Upper lobe of right lung (tissue), 1 donor: ENCODE measurements at places on chromosomes 12 and 14.

GRCh38 chr12:92729773-92730305 is 27.1 kb downstream of the PLEKHG7 start:
- DNase-seq = no peak

DNA sequence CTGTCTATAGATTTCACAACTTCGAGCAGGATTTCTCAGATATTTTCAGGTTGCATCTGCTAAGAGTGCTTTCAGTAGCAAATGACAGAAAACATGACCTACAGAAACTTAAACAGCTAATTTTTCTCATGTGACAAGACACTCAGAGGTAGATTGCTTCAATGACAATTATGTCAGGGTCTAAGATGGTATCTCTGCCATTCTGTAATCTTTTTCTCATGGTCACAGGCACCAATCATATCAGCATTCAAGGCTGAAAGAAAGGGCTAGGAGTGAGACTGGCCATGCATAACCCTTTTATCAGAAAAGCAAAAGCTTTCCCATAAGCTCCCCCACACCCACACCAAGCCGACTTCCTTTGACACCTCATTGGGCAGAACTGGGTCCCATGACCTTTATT is 450.5 kb upstream of the FAR2 start:
- no peak for DNase-seq

DNA sequence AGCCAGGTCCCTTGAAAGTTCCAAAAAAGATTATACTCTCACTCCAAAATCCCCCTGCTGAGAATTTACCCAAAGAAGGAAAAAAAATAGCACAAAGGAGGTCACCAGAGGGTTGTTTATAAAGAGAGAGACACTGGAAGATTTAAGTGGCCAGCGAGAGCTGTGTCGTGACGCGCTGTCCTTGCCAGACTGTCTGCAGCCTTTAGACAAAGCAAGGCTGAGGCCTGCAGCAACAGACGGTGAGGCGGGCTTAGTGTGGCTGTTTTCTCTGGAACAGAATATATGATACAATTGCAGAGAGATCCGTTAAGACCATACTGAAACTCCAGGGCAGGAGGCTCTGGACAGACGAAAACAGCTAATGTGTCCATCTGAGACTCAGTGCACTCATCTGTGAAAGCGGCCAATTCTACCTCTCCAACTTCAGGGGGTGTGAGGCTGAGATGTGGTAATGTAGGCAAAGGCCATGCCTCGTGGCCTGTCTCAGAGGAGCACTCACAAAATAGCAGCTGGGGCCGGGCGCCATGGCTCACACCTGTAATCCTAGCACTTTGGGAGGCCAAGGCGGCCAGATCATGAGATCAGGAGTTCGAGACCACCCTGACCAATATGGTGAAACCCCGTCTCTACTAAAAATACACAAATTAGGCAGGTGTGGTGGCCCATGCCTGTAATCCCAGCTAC is 36.2 kb downstream of the ANAPC7 start:
- no peak for DNase-seq

- no peak for DNase-seq
Measured at GRCh38 chr12:64039281-64039871, 182.7 kb downstream of the KICS2 start.

- no peak for DNase-seq
Measured at GRCh38 chr12:2360630-2361170, 307.9 kb downstream of the CACNA1C start.

- no peak for DNase-seq
Measured at GRCh38 chr14:36512585-36513003, 7.4 kb downstream of the NKX2-1 start.

DNA sequence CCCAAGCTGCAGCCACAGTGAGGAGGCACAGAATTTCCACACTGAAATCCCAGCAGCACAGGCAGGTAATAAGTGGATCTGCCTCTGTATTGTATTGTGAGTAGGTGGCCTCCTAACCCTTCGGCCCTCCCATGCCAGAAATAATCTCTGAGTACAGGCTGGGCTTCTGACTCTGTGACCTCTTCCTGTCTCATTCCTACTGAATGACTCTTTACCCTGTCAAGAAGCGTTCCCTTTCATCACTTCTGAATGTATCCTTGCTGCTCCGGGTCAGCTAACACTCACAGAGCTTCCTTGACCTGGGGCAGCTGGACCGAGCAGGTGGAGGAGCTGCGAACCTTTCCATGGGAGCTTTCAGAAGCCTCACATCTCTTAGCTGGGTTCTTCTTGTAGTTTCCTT is 119.6 kb downstream of the SLC8A3 start:
- no peak for DNase-seq

- DNase-seq = no peak
Measured at GRCh38 chr12:124752437-124753227, 111.0 kb downstream of the SCARB1 start.

GRCh38 chr12:4320497-4320852 is 538 bp upstream of the TIGAR start:
- no peak for DNase-seq

GRCh38 chr14:51093371-51094281 is 1.3 kb downstream of the TRIM9 start:
- no peak for DNase-seq

GRCh38 chr12:57897286-57897974 is 43.9 kb upstream of the ATP23 start:
- no peak for DNase-seq

DNA sequence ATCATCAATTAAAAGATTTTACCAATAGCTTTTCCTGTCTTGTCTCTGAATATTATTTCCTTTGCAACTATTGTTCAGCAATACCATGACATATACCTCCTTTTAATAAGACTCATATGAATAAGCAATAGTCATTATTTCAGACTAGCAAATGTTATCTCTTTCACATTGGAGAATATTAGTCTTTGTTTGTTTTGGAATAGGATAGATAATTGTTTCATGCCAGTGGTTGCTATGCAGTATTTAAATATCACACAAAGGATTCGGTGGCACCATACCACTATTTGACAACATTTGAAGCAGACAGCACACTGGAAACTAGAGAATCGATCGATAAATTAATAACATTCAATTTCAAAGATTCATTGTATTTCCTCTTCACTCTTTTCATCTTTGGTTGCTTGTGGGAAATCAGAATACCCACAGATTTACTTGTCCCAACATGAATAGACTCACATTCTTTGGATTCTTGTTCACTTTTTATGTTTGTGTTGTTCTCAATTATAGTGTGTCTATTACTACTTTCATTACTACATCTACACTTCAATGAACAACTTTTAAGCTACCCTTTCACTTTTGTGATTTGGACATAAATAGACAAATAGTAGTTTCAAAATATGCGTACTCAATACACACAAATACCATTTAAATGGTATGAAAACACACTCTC is 42.7 kb upstream of the TBPL2 start:
- DNase-seq = no peak

GRCh38 chr14:100503251-100503650 is 84.0 kb downstream of the BEGAIN start:
- no peak for DNase-seq

DNA sequence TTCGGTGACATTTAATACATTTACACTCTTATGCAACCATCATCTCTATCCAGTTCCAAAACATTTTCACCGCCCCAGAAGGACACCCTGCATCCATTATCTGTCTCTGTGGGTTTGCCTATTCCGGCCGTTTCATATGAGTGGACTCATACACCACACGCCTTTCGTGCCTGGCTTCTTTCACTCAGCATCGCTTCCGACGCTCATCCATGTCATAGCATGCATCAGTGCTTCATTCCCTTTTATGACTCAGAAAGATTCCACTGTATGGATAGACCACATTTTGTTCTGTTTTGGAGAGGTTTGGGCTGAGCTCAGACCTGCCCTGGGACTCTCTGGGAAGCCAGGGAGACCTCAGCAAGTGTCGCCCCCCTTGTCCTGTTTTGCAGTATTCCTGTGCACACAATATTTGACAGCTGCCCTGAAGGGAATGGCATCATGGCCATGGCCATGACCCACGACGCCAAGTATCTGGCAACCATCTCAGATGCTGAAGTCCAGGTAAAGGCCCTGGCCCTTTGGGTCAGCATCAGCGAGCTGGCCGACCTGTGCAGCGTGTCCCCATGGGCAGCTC is 23.8 kb downstream of the CFAP251 start:
- DNase-seq = no peak

DNA sequence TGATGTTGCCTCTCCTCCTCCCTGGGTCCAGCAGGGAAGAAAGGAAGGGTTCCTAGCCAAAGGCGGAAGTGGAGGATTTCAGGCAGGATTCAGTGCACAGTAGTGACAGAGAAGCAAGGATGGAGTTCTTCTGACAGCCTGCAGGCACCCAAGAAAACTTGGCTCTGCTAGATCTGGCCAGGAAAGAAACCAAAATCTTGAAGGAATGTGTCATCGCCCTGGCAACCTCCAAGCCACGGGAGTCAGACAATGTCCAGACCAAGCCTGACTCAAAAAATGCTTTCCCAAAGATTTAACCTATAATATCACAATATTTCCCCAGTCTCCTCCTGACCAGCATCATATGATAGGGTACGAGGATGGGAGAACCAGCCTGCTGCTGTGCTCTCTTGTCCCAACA is 22.8 kb upstream of the DHRS4 start:
- DNase-seq = no peak

- no peak for DNase-seq
Measured at GRCh38 chr14:68268719-68269118, 449.1 kb downstream of the RAD51B start.

- no peak for DNase-seq
Measured at GRCh38 chr12:49689785-49690184, 17.4 kb downstream of the FMNL3 start.

- no peak for DNase-seq
Measured at GRCh38 chr12:84696281-84696680, 216.3 kb downstream of the SLC6A15 start.

- DNase-seq = no peak
Measured at GRCh38 chr14:39682582-39682981, 250.3 kb upstream of the FBXO33 start.

GRCh38 chr12:53174881-53175491 is 5.5 kb upstream of the ZNF740 start:
- DNase-seq = no peak

DNA sequence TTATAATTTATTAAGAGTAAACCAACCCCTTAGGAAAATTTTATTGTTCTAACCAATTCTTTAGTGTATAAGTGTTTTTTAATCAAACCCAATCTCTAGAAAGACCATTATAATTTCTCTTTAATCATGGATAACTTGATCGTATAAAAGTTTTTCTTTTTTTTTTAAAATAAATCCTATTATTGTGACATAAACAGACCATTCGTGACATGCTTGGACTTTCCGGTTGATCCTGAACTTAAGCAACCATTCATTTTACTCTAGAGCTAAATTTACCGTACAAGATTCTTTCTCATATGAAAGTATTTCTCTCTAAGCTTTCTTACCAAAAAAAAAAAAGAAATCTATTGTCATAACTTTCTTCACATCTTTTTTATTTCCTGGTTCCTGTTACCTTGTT is 32.6 kb upstream of the SLC38A4 start:
- no peak for DNase-seq

- no peak for DNase-seq
Measured at GRCh38 chr14:106585692-106586091, 1059.3 kb downstream of the TMEM121 start.

DNA sequence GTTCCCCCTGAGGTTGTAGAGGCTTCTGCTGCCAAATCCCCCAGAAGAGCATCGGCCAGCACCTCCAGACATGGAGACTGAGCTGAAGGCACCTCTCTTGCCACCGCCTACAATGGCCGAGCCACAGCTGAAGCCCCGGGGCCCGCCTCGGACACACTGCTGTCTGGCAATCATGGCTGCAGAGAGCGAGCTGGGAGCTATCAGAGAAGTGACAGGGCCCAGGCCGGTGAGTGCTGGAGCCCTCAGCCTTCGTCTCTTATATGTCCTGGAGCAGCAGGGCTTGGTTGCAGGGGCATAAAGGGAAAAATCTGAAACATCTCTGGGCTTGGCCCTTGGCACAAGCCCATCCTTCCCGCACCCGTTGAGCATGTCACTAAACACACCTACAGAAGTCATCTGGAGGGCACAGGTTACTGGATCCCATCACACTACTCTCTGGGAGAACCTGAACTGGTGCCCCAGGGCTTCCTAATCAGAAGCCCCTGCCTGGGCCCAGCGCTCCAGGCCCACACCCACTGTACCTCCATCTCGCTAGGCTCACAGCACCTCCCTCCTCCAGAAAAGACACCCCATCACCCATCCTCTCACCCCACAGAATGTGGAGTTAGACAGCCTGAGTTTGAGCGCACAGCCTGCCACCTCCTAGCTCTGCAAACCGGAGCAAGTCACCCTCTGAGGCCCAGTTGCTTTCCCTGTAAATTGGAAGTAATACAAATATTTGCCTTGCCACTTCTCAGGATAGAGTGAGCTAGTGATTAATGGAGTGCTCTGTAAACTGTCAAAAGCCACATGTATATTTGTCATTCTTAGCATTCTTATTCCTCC is at the start of gene KRT4:
Gene KRT4 (minus strand): TSS at position 232 of the 825 bp plus-strand sequence. CDS start 58 bp downstream, at position 174.
- peak; percentile 57 for DNase-seq

GRCh38 chr12:112751844-112752243 is 39.7 kb upstream of the RPH3A start:
- no peak for DNase-seq

- DNase-seq = no peak
Measured at GRCh38 chr14:68442828-68443629, 349.8 kb downstream of the ZFP36L1 start.

GRCh38 chr12:90977224-90977623 is 22.2 kb upstream of the CCER1 start:
- DNase-seq = no peak

DNA sequence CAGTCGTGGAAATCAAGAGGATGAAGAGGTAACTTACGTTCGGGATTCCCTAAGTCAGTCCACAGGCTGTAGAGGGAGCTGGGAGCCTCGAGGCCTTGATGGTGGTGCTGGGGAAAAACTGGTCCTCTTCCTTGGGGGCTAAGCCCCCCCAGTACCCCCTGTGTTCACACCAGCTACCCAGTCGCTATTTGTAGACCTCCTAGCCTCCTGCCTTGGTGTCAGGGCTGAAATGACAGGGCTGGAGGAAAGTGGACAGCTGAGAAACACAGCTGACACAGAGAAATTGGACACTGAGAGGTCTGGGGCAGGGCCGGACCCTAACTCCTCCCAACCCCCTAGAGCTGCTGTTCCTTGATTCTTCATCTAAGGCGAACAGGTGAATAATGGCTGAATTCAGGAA is at the start of gene STAC3:
Gene STAC3 (minus strand): TSS at position 232 of the 400 bp plus-strand sequence. CDS start 1,551 bp downstream, outside the sequence.
- DNase-seq = no peak

- no peak for DNase-seq
Measured at GRCh38 chr12:114213055-114213581, 192.8 kb downstream of the TBX5 start.

DNA sequence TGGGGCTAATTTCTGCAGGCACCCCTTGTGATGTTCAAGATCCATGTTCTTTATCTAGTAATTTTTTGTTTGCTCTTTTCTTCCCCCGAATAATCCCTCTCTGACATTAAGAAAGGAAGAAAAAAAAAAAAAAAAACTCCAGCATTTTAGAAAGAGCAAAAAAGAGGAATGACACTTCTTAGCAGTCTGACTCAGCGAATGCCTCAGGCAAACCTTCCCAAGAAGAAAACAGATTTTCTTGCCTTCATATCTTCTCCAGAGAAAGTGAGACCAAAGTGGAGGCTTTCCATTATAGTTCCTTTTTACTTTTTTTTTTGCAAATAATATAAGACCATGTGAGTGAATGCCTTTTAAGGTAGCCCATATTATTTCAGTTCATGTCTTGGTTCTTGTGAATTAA is 479.0 kb upstream of the SYT1 start:
- no peak for DNase-seq
